Eye (tissue), 1 donor: ENCODE measurements at places on chromosomes 2 and 18.

DNA sequence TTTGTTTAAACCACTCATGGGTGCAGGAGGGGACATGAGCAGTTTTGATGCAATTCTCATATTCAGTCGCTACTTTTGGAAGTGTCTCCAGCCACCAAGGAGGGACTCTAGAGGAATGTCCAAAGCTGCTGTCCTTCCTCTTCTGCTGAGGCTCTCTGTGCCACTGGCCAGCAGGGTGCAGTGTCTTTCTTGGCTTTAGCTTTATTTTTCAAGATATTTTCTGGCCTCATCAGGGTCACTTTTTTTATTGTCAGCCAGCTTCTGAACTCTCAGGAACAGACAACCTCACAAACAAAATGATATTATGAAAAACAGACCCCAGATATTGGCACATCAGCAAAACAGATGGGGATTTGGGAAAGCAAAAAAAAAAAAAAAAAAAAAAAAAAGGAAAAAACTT, 289.3 kb upstream of the ZSWIM2 start:
- peak; percentile 35 for DNase-seq

DNA sequence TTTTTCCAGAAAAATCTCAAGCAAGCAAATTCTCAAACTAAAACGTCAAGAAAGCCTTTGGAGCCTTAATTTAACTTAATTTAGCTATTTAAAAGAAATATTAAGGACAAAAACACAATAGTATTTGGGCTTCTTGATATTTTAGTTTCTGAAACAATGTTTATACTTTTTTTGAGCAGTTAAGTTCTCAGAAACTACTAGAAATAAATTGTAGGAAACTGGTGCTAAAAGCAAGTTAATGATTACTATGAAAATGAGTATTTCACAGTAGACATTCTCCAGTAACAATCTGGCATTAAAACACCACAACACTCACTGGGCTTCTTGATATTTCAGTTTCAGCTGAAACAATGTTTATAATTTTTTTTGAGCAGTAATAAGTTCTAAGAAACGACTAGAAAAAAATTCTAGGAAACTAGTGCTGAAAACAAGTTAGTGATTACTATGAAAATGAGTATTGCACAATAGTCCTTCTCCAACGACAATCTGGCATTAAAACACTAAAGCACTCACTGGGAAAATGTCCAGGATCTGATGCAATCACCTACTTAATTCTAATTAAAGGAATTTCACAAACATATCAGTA, 45.1 kb downstream of the TRAK2 start:
- no peak for DNase-seq

DNA sequence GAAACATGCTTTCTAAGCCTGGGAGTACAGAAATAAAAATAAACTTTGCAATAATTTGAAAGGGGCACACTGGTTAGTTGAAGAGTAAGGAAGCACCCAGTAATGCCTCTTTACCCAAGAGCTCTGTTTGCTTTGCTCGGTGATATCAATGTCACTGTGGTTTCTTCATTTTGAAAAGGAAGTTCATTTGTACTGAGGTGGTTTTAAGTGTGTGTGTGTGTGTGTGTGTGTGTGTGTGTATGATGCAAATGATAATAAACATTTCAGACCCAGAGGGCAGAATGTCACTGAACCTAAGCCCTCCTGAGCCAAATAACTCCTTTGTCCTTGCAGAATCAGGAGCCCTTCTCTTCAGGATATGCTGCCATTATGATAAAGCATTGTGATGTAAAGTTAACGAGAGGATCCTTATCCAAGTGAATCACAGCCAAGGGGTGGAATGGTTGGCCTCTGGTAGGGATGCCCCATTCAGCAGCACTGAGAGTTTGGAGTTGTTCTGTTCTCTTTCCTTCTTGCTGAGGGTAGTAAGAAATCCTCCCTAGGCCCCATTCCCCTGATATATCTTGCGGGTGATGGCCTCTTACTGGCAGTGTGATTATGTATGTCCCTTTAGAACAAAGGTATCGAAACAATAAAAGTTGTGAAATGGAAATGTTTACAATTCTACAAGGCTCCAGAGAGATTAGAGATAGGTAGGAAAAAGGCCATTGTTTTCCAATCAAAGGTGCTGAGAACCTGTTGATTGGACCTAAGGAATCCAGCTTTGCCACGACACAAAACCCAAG, 7.6 kb downstream of the ITGA6 start:
- no peak for DNase-seq

DNA sequence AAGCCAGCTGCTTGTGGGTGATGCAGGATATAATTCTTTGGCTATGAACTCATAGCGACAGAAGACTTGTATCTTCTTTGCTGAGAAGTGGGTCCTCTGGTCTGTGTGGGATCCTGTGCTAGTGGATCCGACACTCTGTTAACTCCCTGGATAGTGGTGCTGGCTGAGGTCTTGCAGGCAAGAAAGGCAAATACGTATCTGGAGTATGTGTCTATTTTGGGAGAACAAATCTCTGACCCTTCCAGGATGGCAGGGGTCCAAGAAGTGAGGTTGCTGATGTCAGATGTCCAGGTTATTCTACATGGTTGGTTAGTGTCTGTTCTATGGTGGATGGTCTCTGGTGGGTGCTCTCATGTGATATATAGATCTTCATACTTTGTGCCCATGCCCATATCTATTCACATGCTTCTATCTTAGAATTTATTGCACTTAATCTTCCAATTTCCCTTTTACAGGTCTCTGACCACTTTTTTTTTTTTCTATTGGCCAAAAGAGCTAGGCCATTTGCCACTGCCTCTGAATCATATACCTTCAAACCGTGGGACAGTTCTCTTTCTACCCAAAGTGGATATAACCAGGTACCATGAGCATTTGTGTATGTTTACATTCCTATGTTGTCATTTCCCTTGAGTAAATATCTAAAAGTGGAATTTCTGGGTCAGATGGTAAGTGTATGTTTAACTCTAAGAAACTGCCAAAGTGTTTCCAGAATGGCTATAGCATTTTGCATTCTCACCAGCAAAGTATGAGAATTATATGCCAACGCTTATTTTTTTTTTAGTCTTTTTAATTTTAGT, 45.1 kb upstream of the RBMS1 start:
- DNase-seq: no peak

GRCh38 chr18:70165936-70166335, 39.6 kb downstream of the RTTN start:
- no peak for DNase-seq

GRCh38 chr18:58308463-58308862, 264.4 kb downstream of the NEDD4L start:
- no peak for DNase-seq

DNA sequence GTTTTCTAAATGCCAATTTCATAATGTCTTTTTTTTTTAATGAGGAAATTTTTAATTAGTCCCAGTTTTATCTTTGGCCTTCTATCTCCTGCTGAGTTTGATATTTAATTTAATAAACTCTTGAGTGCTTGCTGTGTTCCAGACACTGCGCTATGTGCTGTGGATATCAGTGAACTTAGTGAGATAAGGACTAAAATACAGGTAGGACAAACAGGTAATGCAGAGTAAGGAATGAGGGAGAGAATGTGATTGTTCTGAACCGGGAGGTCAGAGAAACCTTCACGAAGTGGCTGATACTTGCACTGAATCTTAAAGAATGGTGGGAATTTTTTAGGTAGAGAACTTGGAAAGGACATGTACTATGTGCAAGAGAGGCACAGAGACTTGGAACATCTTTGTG, 28.2 kb downstream of the TTC27 start:
- DNase-seq: no peak

GRCh38 chr18:59458575-59458974, 99.5 kb upstream of the LMAN1 start:
- DNase-seq: no peak

- peak; percentile 85 for DNase-seq
Observed at GRCh38 chr2:37156071-37156856, 516 bp downstream of the EIF2AK2 start.

DNA sequence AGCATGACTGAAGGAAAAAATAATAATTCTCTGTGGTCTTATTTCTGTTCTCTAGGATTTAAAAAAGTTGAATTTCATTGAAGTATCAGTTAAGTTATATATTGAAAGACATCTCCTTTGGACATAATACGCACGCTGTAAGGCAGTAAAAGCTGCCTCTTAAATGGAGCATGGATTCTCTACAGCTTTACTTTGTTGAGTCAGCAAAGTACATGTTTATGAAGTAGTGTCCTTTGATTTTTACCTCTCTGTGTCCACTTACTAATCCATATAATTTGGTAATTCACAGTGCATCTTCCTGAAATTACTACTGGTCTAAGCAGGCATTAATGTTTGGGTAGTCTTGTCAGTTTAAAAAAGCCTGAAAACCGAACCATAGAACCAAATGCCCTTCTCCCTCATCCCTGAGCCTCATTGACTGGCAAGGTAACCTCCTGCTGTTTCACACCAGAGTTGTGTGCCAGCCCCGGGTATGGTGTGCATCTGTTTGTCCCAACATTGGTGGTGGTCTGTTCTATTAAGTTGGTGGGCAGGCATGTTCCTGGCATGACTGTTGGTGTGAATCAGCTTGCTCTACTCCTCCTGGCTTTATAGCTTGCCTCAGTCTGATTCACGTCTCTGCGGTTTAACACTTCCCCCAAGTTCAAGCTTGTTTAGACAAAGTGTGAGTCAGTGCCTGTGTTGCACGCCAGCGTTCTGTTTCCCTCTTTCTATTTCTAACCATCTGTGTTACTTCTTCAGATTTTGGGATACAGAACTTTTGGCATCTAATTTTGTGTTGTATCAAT, 71.0 kb upstream of the ITM2C start:
- peak; percentile 24 for DNase-seq

DNA sequence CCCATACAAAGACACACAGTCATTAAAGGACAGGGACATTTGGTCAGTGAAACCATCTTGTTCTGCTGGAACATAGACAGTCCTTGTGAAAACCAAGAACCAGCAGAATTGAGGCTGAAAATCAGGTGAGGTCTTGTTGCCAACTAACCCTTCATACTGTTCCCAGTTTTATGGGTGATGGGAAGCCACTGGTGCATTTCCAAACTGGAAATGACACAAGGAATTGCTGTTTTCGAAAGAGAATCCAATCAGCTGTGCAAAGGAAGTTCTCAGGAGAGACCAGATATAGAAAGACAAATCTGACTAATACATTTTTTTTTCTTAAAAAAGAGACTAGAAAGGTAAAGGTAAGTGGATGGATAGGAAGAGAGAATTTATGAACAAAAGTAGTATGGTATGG, 948.2 kb downstream of the TSN start:
- DNase-seq: no peak

DNA sequence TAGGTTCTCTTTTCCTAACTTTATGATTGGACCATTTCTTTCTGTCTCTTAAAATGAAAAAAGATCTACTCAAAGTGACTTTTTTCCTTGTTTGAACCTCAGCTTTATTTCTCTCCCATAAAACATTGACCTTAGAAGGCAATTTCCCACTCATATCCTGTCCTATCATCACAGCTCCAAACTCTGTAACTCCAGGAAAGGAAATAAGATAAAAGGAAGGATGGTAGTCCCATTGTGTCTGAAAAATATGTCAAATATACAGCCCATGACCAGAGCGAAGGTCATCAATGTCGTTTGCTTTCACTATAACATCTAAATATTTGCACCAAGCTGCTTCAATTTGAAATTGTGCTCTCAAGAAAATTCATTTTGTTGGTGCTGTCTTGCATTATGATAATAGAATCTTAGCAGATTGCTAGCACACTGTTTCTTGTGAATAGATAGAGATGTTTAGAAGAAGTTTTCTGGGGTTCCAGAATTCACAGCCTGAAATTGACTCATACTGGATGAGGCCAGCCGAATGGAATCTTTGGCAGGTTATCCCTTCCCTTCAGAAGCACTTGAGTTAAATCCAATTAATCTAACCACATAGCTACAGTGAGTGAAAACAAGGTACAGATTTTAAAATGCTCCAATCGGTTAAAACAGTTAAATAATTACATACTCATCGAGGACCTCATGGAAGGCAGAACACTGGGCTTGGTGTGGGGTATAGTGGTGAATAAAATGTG, 95.1 kb downstream of the CRIM1 start:
- DNase-seq: peak; percentile 27

DNA sequence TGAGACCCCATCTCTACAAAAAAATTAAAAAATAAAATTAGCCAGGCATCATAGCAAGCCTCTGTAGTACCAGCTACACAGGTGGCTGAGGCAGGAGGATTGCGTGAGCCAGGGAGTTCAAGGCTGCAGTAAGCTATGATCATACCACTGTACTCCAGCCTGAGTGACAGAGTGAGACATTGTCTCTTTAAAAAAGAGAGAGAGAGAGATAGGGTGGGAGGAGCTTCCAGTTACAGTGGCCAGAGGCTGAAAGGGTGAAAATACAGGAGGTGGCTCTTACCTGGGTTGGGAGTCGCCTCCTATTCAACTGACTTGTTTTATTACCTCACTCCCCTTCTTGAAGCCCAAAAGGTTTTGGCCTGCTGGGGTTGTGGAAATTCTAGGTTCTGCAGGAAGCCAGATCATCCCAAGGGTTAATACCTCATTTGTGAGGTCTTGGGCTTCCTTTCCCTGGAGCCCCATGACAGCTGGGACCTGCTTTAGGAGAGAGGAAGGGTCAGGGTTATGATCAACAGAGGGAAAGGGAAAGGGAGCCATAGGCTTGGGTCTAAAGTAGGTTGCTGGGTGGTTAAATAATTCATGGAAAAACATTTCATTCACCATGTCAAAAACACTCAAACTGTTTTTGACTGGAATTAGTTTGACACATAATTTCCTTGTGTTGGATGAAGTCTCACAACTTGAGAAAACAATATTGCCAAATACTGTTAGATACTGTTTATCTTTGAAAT, 17.4 kb downstream of the DYNC2LI1 start:
- peak; percentile 76 for DNase-seq

DNA sequence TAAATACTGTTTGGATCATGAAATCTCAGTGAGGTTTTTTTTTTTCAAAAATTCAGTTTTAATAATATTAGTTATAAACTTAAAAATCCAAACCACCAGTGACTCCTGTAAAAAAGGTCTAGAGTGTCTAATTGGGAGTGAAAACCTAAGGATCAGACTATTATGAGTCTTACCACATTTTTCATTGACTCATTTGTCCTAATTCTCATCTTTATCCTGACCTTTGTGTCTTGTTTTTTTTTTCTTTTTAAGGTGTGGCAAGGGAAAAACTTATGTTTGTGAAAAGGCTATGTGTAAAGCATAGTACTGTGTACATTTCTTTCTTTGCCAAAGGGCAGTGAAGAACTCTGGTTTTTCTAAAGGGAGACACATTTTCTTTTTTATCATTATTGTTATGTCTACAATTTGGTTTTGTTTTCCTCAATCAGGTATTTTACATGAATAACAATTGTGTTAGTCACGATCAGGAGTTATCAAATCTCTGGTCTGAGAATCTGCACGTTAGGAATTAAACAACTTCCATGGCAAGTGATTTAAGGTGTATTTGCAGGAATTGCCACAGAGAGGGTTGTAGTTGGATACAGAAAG, 52.6 kb downstream of the RHBDD1 start:
- DNase-seq: no peak

DNA sequence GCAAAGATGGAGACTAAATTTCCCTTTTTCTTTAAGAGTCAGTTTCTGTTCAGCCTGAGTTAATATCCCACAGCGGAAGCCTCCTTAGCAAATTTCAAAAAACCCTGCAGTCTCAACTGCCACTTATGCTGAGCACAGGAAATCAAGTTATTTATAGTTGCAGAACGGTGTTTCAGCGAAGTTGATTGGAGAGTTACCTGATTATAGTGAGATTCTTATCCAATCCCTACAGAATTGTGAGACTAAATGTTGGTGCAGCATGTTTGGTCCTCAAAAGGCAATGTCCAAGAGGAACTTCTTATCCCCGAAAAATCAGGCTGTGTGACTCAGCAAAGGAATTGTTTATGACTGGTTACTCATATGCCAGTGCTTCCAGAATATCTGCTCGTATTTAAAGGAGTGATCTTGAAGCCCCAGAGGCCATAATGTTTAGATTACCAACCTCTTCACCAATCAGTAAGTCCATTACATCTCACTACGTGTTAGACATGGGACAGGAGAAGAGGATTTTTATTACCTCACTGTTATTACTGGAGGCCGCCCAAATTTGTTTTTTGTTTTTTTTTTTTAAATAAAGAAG, 67.9 kb downstream of the LRRFIP1 start:
- DNase-seq: no peak
